ENCODE measurements at places on chromosomes 3 and 15.

DNA sequence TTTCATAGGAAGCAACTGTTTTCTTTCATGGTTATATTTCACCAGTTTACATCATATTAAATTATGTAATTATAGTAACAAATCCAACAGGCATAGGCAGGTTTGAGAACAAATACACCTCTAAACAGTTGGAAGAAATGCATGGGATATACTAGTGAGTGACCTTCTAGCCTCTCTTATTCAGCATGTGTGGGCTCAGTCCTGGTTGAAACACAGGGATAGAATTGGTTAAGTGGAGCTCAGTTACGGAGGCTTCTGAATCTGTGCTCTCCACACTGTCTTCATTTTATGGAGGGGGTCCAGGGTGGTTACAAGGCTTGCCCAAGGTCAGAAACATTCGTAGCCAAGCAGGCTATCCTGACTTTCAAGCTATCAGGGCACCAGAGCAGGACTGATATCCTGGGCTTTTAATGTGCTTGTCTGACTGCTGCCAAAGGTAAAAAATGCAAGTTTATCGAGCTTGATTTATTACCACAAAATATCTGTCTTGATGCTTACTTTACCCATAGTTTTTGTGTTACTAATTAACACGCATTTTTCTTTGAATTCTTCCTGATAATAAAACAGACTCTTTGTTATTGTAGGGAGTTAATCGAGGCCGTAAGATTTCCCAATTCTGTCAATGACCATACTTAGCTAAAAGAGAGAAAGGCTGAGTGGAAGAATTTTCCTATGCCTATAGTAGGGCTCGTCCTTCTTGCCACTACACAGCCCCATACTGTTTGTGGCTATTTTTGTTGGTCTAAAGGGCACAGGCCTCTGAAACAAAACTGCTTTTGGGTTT is 89.6 kb downstream of the FILIP1L start:
- DNase-seq, result no peak

DNA sequence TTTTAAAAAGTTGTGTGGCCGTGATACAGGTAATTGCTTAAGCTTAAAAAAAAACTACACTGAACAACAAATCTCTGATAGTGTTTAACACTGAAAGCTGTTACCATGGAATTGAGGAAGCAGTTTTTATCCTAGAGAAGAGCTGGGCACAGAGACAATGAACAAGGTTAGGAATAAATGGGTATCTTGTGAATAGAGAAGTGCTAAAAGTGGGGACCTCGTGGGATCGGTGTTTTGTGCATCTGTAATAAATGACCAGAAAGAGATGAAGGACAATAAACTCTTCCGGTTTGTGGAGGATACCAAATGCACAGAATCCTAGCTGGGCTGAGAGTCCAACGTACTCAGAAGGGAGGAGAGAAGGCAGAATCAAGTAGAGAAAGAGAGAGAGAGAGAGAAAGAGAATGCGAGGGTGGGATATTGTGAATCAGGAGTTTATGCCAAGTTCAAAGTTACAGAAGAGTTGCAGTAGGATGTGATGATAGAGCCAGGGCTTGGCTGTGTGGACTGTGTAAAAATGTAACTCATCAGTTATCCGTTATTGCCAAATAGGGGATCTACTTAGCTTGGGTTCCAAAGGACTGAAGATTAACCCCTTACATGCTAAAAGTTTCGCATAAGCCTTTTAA is 148.9 kb downstream of the IL20RB start:
- DNase-seq, result no peak

- no peak for DNase-seq
Measured at GRCh38 chr15:69042531-69042930, 28.0 kb downstream of the NOX5 start.

DNA sequence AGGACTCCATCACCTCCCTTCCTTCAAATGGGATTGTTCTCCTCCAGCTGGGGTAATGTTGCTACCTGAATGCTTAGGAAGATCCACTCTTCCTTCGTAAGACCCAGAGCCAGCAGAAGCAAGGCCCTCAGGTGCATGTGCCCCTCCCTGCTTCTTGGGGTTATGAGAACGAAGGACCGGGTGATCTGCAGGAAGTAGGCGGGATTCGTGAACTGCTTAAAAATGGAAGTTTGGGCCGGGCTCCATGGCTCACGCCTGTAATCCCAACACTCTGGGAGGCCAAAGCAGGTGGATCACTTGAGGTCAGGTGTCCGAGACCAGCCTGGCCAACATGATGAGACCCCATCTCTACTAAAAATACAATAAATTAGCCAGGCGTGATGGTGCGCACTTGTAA is 8.0 kb downstream of the TLR9 start:
- no peak for DNase-seq

GRCh38 chr3:8872261-8872660 is 91.0 kb downstream of the RAD18 start:
- peak; percentile 1 for DNase-seq

DNA sequence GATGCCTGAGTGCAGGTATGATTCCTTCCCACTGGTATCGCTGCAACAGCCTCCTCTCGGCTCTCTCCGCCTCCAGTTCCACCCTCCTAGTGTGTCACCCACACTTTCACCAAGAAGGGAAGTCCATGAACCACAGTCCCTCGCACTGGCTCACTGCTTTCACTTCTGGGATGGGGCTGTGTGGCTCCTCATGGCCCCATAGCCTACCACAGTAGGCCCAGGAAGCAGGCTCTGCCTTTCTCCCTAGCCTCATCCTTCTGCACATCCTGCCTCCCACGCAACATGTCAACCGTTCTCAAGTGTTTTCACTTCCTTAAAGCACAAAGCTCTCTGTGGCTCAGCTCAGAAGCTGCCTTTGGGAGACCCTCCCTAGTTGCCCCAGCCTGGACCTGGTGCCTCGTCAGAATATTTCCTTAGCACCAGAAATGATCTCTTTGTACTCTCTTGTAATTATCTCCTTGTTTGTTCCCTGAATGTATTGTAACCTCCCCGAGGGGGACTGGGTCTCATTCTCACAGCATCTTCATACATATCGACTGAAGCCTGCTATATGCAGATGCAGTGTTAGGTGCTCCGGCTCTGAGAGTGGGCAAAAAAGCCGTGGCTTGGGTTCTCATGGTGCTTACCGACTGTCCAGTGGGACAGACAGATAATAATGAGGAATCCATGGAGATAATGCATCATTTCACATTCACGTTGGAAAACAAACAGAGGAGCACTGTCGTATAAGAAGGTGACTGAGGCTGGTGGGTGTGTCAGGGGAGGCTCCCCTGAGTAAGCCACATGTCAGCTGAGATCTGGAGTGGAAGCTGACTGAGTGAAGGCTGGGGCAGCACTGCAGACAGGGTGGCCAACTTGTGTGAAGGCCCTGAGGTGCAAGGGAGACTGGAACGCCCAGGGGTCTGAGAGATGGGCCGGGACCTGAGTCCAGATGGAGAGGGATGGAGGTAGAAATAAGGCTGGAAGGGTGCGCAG is 107.1 kb downstream of the DGKG start:
- peak; percentile 91 for DNase-seq

DNA sequence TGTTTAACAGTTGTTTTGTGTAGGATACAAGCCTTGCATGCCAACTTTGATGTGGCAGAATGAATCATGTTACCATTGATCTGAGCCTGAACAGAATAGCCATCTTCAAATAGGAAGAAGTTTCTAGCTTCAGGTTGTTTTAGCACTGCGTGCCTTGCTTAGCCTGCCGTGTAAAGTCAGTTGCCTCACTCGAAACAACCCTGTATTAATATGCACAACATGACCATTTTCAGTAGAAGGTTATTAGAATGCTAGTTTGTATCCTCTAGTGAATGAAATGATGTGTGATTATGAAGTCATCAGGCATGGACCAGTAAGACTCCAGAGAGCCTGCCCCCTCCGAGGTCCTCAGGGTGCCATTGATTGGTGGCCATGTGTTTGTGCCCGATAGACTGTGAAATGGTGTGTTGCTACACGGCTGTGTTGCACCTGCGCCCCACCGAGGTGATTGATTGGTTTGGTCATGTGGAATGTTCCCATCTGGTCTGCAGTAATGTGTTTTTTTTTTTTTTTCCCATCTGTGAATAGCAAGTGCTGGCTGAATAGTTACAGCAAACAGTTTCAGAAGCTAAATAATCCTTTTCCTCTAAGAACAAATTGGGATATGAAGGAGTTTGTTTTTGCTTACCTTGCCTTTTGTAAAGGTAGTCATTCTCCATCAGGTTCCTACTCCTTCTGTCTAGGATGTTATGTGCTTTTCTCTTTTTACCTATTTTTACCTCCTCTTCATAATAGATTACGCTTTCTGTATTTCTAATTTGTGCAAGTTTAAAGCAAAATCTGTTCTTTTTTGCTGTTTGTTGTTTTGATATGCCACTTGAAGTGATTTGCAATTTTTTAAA is 214.9 kb downstream of the TCF12 start:
- no peak for DNase-seq

DNA sequence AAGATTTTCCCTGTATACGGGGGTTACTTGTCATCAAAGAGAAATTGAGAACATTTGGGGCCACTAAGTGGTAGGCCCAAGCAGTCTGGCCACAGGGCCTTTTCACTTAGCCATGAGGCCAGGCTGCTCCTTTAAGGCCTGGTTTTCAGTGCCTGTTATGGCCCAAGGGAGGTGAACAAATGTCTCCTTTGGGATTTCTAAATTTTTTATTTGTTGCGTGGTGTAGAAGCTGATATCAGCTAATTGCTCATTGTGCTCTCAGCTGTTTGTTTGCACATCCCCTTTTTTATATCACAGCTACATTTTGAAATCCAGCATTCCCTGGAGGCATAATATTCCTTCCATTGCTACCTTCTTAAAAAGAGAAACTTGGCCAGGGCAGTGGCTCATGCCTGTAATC is 48.5 kb downstream of the RLBP1 start:
- no peak for DNase-seq

- no peak for DNase-seq
Measured at GRCh38 chr15:92690395-92690794, 34.8 kb upstream of the FAM174B start.

DNA sequence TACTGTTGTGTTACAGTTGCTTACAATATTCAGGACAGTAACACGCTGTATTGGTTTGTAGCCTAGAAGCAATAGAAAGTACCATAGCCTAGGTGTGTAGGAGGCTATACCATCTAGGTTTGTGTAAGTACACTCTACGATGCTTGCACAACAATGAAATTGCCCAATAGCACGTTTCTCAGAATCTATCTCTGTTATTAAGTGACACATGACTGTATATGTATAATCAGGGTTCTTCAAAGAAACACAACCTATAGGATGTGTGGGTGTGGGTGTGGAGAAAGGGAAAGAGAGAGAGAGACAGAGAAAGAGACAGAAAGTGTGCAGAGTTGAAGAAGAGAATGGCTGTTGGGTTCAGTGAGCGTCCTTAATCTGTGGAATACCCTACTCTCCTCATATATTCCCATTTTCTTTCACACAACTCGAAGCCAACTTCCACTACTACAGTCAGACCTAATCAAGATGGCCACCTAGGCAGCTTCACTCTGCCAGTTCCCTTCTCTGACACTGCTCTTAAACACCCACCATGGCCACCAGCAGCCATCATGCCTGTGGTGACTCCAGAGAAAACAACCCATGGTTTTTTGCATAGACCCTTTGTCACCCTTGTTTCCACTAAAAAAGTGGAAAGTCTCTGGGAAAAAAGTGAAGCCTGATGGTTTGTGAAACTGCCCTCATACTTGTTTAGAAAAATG is 5.8 kb upstream of the PPP4R2 start:
- no peak for DNase-seq

GRCh38 chr15:96066852-96067495 is 263.5 kb upstream of the NR2F2 start:
- no peak for DNase-seq

DNA sequence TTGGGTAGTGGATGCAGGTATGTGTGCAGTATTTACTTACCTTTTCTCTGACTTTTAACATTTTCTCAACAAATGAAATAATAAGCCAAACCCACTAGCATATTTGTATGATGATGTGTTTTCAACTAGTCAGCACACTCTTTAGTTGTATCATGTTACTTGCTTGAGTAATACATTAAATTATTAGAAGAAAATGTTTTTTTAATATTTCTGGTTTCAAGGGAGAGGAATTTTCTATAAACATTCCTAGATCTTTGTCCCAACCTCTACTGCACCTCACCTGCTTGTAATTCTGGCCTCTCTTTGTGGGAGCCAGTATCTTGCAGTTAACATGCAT is 161.8 kb upstream of the CBLB start:
- DNase-seq, result no peak

- no peak for DNase-seq
Measured at GRCh38 chr3:189204167-189204866, 32.5 kb downstream of the TPRG1 start.

DNA sequence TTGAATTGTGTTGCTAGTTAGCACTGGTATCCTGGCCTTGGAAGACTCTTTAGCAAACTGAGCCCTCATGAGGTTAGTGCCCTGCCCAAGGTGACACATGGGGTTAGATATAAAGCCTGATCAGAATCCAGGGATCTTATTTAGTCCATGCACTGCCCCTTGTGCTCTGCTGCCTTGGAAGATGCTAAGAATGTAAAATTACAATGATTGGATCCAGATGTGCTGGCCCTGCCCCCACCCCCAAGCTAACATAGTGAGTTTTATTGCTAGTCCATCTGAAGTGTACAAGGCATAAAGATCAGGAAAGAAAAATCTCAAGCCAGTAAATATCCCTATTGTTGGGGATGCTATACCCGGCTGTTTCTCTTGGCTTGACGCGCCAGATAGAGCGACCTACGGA is 248.1 kb upstream of the C2CD4B start:
- no peak for DNase-seq

GRCh38 chr15:75112278-75112847 is 89.0 kb downstream of the PPCDC start:
- DNase-seq, result peak; percentile 85

GRCh38 chr3:105656651-105657504 is 211.9 kb downstream of the CBLB start:
- no peak for DNase-seq

DNA sequence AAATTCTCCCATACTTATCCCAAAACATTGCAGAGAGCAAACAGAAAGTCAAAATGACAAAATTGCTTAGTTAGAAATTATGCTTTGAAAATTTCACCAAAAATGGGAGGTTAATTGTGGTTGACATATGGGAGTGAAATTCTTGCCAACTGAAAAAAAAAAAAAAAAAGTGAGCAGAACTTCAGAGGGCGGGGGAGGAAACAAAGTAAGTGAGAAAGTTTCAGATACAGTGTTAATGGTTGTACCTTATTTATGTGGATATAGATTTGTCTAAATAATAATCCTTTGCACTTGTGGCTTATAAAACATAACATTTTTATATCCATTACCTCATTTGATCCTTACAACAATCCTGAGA is 91.5 kb upstream of the RAP2B start:
- no peak for DNase-seq

DNA sequence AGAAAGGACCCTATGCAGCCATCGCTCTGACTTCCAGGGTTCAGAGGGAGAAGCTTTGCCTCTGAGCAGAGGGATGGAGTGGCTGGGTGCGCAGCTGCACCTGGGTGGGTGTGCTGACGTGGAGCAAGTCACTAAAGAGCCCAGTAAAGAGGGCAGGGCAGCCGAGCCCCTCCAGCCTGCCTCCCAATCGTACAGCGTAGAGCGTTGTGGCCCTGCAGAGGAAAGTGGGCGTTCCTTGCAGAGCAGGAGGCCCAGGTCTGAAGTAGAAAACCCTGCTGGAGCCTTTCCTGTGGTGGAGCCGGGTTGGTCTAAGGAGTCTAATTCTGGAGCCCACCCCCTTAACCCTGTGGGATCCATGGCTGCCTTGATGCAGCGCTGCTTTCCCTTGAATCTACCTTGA is 61.0 kb downstream of the ABTB1 start:
- DNase-seq, result no peak
